ENCODE measurements at places on chromosomes 1 and 21.

GRCh38 chr21:34311561-34312330 lies 52.1 kb upstream of the KCNE2 start:
- no peak for DNase-seq

DNA sequence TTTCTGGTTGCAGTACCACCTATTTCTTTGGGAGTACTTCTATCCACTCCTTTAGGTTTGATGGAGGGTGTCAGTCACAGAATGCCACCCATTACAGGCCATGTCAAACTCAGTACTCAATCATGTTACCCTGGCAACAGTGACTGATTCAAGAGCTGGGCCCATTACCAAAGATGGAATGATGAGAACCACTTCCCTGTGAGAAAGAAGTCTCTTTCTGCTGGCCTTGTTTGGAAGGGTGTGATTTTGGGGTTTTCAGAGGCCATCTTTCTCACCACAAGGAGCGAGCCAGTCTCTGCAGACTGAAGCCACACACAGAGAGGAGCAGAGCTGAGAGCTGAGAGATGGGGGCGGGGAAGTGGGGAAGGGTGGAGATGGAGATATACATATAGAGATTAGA lies 13.9 kb upstream of the STUM start:
- DNase-seq = no peak

DNA sequence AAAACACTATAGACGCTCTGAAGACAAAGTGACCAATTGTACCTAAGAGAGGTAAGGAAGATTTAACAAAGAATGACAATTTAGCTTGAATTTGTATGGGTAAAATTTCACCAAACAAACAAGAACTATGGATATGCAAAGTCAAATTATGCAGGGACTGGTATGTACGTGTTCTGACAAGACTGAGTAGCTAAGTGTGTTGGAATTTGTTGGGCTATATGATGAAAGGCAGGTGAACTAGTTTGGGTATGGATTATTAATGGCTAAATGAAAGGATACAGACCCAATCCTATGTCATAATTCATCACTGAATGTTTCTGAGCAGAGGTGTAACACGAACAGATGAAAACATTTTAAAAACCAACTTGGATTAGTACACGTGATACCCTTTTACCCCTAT lies 7.6 kb downstream of the DNTTIP2 start:
- DNase-seq = no peak

- no peak for DNase-seq
Observed at GRCh38 chr1:54804471-54805132, 3.5 kb upstream of the TTC22 start.

DNA sequence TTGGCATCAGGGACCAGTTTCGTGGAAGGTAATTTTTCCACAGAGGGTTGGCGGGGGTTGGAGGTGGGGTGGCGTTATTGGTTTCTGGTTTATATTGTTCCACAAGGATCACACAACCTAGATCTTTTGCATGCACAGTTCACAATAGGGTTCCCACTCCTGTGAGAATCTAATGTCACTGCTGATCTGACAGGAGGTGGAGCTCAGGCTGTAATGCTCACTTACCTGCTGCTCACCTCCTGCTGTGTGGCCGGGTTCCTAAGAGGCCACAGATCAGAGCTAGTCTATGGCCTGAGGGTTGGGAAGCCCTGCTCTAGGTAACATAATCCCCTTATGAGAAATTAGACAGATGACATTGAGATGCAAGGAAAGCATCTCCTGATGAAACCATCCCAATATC lies 12.6 kb downstream of the GBP5 start:
- DNase-seq = no peak

- DNase-seq = no peak
Observed at GRCh38 chr1:40477678-40478053, 576 bp downstream of the ZFP69 start.

- DNase-seq = no peak
Observed at GRCh38 chr1:40607921-40608320, 57.6 kb downstream of the RIMS3 start.

GRCh38 chr1:61174060-61174795 lies 91.9 kb downstream of the NFIA start:
- DNase-seq = no peak

DNA sequence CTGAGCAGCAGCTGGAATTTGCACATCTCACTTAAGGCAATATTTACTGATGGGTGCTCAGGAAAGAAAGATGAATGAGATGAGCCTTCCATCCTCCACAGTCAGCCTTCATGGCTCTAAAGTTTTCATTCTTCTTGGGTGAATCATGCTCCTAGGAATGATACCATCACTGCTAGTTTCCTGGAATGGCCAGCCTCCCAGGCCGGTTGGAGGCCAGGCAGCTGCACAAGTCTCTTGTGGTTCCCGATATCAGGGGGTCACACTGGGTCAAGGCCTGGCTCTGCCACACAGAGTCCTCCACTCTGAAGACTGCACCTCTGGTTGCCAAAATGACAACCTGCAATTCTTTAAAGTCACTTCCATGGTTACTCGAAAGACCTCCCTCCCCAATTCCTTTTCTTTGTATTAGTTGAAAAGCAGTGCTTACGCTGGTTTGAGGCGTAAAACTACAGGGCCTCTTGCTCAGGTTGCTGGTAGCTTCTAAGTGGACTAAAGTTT lies 46.2 kb upstream of the PALMD start:
- no peak for DNase-seq

DNA sequence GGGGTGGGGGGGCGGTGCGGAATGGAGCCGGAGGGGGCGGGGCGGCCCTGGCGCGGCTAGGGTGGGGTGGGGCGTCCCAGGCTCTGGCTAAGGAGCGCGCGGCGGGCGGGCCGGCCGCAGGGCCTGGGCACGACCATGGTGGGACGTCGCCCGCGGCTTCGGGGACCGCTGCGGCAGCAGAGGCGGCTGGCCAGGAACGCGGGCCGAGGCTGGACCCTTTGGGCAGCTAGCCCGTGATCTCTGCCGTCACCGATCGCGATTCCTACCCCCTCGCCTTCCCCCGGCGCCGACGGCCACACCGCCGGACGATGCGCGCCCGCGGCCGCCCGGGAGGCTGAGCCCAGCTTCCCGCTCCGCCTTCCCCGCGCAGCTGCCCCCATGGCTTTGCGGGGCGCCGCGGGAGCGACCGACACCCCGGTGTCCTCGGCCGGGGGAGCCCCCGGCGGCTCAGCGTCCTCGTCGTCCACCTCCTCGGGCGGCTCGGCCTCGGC lies at the start of gene MAP3K21:
MAP3K21 (plus strand) TSS at position 74 of the 491 bp plus-strand sequence; CDS start at position 379, 305 bp downstream.
- DNase-seq = no peak

DNA sequence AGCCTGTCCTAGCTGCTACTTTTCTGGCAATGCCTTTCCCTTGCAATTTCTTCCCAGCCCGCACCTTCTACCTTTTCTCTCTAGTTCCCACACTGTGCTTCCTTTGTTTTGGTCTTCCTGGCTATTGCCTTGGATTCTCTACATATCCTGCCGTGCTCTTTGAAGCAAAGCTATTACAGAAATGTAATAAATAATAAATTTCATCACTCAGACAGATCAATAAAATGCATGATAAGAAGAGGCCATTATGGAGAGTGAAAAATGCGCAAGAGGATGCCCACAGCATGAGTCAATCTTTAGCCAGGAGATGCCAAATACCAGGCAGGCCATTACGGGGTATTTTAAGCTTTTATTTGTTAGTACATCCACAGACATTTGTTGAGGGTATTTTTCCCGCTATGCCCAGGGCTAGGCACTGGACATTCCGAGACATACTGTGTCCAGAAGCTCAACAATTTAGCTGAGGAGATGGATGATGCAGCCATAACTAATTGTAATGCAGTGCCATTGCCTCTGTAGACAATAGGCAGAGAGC lies 163.6 kb downstream of the ST6GALNAC3 start:
- no peak for DNase-seq

DNA sequence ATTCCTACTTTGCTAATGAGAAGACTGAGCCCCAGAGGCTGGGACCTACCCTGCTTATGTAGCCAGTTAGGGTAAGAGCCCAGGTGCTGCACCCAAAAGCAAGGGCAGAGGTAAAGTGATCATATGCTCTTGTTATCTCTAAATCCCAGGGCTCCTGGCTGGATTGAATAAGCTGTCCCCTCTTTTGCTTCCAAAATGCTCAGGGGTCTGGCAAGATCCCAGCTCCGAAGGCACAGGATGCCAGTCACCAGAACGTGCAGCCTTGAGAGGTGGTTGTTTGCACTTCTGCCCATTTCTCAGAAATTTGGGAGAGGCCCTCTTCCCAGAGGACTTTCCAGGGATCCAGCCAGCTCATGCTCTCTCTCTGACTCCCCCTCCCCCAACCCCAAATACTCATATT lies 142.4 kb upstream of the TMEM51 start:
- no peak for DNase-seq

DNA sequence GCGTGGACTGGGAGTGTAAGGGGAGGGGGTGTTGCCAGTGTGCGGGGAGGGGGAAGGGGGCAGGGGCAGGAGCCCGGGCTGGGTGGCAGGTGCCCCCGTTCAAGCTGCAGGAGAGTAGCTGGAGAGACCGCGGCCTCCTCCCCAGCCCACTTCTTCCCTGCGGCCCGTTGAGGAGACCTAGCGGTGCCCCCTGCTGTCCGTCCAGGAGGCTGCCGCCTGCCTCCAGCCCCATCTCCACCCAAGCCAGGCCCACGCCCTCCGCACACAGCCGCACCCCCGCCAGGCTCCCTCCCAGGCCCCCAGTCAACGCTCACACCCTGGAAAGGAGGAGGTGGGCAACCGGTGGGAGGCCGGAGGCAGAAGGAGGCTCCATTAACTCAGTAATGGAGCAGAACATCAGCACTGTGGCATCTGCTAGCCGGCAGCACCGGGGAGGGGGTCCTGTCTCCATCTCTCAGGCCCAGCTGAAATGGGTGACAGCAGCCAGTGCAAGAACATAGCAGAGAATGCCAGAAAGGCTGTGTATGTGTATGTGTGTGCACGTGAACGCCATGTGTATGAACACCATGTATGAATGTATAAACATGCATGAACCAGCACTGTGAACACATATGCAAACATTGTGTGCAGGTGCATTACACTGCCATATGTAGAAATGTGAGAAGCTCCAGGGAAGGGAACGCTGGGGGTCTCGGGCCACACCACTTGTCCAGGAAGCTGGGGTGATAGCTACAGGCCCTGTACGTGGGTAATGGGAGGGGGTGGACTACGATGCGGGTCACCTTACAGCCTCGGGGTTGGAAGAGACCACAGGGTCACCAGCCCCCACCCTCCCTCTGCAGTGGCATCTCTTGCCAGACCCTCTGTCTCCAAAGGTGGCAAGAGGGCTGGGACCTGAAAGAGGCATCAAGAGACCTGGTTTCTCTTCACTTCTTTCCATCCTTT lies 84.6 kb downstream of the SYT2 start:
- peak; percentile 68 for DNase-seq

DNA sequence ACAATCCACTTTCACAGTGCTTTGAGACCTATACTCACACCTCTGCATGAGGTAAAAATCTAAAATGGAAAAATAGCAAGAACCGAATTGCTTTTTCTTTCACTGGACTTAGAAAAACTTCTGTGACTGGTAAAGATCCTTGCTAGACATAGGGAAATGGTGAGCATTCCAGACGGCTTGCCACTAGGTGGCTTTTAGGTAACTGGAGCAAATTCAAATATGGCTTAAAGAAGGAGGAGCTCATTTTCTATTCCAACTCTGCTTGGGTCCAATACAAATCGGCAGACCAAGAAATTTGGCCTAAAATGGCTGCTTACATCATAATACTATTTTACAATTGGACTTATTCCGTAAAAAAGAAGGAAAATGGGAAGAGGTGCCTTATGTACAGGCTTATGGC lies 977.9 kb downstream of the ADGRL2 start:
- DNase-seq = no peak

GRCh38 chr1:10631121-10631810 lies 156.5 kb downstream of the PEX14 start:
- DNase-seq = no peak

DNA sequence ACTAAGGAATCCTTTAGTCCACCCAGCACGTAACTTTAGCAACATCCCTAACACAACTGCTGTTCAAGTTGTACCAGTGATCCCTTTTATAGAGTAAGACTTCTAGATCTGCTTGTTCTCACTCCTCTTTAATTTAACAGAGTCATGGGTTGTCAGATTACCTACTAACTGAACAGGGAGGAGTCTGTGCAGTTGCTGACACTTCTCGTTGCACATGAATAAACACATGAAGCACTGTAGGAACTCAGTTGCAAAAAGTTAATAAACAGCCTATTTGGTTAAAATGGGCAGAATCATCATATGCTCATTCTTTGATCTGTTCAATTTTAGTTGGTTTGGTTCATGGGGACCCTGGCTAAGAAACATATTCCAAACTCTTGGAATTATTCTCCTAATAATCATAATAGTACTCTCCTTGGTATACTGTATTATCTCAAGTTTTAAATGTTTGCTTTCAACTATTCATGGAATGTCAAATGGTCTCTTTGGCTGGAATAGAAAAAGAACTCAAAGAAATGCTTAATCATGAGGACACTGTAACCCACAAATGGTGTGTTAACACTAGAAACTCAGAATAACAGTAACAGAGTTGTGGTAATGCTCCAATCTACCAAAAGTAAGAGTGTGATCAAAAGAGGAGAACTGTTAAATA lies 15.6 kb downstream of the PLPPR5 start:
- no peak for DNase-seq

DNA sequence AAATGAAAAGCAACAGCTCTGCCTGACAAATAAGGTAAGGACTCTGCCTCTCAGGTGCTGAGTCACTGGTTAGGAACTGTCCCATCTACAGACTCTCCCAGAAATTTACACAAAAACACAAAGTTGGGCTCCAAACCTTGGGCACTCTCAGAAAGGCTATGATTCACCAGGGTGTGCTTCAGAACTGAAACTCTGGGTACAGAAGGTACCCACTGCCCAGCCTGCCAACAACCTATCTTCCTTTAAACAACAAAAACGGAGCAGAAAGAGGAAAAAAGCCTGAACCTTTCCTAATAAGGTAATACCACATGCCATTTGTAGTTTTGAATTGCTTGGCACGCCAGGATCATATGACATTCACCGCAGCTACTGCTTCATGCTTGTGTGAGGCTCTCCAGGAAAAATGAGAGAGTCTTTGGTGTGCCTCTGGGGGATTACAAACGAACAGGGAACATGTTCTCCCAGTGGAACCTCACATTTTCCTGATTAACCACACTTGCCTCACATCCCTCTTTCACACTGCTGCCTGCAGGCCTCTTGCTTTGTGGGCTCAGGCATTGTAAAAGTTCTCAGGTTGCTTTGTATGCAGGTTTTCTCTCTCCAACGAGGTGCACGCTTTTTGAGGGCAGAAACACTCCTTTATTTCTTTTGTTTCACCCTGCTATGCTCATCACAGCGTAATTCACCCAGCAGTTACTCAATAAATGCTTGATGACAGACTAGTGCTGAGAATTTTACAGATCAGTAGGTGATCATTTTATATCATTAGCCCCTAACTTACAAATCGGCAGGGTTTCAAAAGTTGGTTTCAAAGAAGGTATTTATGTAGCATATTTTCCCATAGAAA lies 65.1 kb downstream of the GADD45A start:
- DNase-seq = no peak
